ENCODE measurements at places on chromosomes 2 and 18.

DNA sequence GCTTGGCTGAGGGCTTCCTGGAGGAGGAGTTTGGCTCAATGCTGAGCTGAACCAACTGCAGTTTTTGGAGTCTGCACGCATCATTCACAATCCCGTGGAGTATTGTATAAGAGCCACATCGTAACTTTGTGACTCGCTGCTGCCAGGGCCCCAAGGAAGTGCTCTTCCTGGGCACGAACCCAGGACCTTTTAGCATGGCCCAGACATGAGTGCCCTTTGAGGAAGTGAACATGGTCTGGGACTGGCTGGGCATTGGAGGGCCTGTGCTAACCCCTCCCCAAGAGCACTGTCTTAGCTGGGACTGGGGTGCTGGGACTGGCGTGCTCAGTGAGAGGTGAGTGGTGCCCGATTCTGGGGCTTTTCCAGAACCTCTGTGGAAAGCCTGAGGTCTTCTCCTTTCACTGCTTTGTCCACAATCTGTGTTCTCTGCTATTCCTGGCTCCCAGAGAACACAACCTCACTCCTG, 88.6 kb downstream of the LIPG start:
- no peak for DNase-seq

- DNase-seq = no peak
Observed at GRCh38 chr2:149246186-149246585, 84.2 kb upstream of the LYPD6 start.

DNA sequence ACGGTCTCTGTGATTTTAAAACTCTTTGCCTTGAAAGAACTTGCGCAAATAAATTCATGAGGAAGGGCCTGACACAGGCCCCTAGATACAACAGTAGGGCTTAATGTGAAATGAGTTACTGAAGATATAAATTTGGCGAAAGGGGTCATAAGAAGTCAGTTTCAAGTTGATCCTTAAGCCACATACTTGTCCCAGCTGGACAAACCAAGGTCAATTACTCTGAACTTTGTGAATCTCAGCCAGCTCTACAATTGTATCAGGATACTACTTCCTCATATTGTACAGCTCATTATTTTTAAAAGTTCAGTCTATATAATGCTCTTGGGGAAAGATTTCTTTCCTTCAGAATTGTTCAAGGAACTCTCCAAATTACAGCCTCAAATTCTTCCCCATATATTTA, 432.8 kb downstream of the METTL4 start:
- DNase-seq = no peak

DNA sequence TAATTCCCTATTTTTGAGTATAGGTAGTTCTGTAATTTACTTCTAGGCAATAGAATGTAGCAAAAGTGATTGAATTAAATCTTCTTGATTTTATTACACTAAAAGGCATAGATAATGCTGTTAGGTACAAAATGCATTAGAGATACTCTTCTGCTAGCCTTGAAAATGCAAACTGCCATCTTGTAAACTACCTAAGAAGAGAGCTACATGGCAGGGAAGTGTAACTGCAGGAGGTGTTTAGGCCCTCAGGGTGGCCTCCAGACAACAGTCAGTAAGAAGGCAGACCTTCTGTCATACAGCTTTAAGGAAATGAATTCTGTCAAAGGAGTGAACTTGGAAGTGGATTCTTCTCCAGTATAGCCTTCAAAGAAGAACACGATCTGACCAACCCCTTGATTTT, 1396.8 kb upstream of the SLC39A10 start:
- no peak for DNase-seq

DNA sequence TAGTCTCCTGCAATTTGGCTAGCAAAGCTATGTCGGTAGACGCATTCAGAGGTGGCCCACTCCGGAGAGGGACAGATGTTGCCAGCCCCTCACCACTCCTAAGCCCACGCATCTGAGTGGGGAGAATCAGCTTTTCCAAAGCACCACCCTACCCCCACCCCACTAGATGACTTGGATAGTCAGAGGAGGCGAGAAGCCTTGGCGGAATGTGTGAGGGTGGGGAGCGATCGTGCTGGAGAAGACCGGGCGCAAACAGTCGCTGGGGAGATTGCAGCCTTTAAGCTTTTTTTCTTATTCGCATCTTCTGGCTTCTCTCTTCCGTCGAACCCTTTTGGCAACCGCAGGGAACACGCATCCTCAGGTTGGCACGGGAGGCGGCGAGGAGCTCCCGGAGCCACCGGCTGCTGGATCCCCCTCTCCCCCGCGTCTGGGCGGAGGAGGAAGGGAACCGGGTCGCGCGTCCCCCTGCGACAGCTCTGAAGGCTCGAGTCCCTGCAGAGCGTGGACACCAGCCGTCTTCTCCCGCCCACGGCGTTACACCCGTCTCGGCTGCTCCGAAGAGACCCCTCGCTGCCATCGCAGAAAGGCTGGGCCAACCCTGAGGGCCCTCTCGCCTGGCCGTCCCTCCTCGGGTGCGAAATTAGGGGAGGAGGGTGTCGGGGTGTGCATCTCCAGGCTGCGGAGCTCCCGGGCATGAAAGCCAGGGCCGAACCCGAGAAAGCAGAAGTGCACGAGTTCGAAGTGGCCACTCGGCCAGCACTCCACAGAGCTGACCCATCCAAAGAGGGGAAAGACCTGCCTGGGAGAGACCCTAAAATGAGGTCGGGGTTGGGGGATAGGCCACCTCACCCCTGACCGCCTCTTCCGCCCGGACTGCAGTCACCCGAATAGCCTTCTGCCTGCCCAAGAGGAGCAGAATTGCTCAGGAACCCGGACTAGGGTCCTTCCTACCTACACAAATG, 12.2 kb downstream of the EVX2 start:
- no peak for DNase-seq
